Motor neuron (in vitro differentiated cells): ENCODE measurements at places on chromosomes 6 and 20. TPM values are rescaled to one million over a fixed set of nuclear protein-coding genes. Genes with fewer than 3 reads are reported as not detected.

GRCh38 chr20:37220731-37221130 lies 40.9 kb downstream of the GHRH start:
- ATAC-seq, result peak; percentile 15

- ATAC-seq, result no peak
Observed at GRCh38 chr6:84854811-84855400, 90.5 kb upstream of the TBX18 start.

DNA sequence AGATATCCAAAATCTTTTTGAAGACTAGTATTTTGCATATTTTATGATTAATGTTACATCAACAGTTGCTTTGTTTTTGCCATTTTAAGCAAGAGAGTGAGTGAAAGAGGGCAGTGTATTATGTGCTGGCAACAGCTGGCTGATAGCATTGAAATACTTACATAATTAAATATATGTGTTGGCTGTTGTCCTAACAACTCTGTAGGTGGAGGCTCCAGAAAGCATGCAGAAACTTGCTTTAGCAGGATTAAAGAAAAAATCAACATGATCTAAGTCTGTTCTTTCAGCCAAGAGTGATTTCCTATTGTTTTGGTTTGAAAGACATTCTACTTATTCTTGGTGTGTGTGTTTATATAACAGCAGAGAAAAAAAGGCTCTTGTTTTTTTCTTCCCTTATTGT lies 127.5 kb downstream of the CDKAL1 start:
- ATAC-seq, result peak; percentile 89

DNA sequence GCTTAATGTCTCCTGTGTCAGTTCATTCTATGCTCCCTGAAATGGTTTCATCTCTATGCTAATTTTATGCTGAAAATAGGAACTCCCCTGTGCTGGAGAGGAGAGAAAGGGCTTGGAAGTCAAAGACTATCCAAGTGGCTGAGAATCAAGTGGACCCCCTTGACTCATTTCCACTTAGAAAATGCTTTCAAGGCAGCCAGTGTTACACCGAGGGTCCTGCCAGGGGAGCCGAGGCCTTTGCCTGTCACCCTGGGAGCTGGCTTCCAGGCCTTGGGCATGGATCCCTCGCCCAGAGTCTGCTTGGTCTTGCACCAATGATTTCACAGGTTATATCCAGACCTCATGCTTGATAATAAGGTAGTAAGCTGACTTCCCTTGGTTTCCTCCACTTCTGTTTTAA lies 342.6 kb downstream of the NRN1 start:
- ATAC-seq, result no peak

DNA sequence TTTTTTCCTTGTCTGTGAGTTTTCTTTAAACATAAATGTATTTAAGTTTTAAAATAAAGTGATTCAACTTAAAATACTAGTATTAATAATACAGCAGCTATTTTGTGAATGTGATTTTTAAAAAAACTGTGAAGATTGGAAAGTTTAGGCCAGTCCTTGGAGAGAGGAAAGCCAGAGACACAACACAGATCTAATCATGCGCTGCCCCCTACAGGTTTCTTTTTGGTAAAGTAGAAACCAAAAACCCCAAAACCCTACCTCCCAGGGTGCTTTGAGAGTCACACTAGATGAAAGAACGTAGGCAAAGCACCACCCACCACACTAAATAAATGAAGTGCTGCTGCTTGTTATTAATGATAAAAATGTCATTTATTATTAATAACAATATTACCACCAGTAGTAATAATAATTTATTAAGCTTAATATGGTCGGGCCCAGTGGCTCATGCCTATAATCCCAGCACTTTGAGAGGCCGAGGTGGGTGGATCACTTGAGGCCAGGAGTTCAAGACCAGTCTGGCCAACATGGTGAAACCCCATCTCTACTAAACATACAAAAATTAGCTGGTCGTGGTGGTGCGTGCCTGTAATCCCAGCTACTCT lies 33.7 kb downstream of the SLC9A8 start:
- ATAC-seq, result no peak

DNA sequence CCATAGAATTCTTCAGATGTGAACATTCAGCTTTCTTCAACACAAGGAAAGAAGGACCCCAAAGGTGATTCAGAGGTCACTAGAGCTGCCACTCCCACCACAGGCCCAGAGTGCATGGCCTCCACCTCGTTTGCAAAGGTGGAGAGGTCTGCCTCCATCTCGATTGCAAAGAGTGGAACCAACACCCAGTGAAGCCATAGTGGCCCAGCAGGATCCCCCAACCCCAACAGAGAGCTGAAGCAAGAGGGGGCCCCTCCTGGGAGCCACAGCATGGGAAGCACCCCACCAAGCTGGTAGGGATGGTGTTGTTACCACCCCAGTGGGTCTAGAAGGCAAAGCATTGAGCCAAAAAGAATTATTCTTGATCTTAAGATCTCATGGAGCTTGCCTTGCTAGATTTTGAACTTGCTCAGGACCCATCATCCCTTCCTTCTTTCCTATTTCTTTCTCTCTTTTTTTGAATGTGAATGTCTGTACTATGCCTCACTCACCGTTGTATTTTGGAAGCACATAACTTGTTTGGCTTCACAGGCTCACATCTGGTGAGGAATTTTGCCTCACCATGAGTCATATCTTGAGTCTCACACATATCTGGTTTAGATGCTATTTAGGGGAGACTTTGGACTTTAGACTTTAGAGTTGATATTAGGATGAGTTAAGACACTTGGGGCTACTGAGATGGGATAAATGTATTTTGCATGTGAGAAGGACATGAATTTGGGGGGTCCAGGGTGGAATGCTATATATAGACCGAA lies 119.2 kb downstream of the ANKRD60 start:
- no peak for ATAC-seq

- no peak for ATAC-seq
Observed at GRCh38 chr20:19986419-19986818, 30.7 kb upstream of the NAA20 start.

- no peak for ATAC-seq
Observed at GRCh38 chr6:10884245-10884972, 2.4 kb upstream of the SYCP2L start.

DNA sequence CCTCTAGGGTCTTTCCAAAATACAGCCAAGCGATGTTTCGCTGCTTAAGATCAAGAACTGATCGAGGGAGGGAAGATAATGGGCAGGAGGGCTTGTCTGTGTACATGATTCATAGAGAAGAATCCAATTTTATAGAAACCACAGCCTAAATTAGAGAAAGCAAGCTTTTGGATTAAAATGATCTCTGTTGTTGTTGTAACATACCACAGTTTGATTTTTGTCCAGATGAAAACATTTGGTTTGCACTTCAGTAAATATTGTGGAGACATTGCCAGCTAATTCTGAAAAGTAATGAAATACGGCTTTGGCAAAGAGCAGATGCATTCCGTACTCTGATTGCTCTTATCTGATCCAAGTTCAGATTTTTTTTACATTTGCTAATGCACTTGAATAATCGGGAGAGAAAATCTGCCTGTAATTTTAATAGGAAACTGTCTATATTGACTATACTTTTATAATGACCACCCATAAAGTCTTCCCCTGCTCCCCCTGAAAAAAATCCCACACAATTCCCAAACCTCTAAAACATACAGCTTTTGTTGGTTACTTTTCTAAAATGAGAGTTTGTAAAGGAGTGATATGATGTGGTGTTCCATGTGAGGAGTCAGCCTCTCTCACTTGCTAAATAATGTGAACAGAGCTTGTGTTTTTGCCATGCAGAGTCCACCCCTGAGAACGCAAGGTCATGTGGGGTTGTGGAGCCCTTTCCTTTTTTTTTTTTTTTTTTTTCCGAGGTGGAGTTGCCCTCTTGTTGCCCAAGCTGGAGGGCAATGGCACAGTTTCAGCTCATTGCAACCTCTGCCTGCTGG lies 199.9 kb downstream of the DTNBP1 start:
- ATAC-seq, result no peak

DNA sequence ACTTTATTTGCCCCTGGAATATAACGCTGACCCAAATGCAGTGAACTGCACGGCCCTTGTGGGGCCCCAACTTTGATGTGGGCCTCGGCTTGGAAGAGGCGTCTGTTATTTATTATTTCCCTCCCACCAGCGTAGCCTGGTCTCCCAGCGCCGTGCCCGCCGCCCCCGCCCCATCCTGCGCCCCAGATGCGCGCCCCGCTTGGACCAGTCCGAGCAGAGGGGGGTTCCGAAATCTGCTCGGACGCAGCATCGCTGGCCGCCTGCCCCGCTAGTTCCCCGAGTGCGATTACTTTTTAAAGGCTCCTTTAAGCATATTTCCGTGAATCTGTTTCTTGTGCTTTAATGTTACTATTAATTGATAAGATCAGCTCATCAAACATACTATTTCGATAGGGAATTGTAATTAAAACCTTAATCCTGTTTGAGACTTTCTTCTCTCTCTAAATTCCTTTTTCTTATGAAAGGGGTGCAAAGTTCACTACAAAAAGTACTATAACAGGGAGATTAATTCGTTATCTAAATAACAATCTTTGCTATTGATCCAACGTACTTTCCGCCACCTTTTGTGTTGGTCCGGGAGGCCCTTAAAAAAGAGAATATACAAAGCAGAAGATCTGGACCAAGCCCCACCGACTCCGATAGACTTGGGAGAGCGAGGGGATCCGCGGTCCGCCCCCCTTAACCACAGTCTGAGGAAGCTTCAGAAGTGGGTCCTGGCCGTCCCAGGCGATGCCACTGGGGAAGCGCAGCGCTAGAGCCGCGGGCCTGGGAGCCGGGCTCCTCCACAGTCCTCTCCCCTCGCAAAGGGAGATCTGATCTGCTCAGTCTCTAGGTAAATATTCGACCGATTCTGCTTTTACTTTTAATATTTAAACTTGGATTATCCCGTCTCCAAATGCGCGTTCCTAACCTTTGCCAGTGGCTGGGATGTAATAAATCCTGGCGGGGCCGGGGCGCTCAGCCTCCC lies 10.2 kb downstream of the POU3F2 start:
- ATAC-seq, result no peak

DNA sequence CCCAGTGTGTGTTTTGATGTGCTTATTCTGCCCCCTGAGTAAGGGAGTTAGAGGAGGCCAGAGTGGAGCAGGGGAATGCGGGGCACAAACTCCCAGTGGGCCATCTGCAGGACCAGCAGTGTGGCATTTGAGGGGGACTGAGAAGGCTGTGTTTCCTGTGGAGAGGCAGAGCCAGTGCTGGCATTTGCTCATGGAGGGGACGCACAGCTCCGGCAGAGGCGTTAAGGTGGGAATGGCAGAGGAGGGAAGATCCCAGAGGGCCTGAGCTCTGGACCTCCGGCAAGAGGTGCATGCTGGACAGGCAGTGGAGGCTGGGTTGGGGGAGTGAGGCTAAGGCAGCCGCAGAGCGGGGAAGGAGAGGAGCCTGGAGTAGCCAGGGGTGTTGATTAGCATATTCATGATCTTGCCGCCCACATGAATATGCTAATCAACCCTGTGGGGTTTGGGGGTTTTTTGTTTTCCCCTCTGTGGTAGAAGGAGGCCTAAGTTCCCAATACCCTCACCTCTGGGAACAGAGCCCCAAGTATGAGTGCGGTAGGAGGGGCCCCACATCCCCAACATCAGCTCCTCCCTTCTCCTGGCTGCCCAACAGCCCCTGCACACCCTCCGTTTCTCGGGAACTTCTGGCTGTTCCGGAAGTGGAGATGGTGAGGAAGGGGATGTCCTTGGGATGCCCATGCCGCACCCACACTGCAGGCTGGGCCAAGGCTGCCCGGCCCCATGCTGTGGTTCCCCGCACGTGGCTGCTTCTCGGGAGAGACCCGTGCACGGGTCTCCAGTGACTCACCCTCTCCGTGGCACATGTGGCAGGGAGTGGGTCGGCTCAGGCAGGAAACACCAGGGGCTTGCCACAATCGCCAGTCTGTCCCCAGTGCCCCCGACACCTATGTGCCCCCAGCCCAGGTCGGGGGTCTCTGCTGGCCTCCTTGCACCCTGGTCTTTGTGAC lies 33.8 kb downstream of the DLGAP4 start:
- ATAC-seq, result peak; percentile 20

GRCh38 chr20:35954907-35955251 lies 577 bp upstream of the SCAND1 start:
- no peak for ATAC-seq

GRCh38 chr6:127933137-127933536 lies 32.3 kb upstream of the THEMIS start:
- no peak for ATAC-seq

DNA sequence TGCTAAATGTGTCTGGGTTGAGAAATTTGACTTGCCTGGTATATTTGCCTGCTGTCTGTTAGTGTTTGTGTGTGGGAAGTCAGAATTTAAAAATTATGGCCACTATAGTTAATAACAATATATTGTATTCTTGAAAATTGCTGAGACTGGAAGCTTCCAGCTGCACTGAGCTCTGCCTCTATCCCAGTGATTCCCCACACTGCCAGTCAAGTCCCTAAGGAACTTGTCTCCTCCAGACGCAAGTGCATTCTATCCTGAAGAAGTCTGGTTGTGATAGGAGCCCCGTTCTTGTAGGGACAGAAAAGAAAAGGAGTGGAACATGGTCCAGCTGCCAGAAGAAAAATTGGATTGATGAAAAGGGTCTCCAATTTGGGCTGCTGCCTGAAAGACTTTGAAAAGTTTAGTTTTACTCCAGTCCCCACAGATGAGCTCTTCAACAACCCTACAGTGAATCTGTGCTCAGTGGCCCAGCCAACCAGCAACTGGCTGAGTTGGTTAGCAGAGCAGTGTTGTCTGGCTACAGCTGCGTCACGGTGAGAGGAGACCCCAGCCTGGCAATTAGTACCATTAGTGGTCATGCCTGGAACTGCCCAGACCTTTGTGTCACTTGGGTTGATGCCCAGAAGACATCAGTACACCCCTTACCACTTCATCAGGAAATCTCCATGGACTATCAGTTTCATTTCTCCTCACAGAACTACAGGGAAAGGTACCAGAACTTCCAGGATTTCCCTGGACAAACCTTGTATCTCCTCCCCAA lies 183.1 kb upstream of the MCHR2 start:
- peak; percentile 10 for ATAC-seq

DNA sequence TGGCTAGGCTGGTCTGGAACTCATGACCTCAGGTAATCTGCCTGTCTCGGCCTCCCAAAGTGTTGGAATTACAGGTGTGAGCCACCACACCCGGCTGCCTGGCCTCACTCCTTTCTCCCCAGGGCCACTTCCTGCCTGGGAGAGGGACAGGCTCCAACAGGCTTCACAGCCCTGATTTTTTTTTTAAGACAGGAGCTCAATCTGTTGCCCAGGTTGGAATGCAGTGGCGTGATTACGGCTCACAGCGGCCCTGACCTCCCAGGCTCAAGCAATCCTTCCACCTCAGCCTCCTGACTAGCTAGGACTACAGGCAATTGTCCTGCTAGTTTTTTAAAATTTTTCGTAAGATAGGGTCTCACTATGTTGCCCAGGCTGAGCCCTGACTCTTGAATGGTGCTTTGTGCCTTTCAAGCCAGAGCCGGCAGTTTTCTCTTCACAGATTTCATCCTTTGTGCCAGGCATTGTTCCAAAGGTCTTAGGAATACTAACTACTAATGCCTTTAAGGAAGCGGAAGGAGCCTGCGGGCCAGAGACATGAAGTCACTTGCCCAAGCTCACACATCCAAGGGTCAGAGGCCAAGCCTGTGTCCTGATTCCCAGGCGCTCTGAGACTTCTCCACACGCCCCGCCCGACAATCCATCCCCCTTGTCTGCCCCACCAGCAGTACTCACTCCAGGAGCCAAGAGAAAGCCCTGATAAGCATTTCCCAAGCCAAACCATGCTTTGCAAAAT lies 19.2 kb downstream of the CAPN11 start:
- no peak for ATAC-seq

EPB41L2 gene
- 45.7 and 87.8 TPM in 2 replicates for total RNA-seq

ADGRB3 gene
- 1.6 and 6.0 TPM in 2 replicates for total RNA-seq

EPM2A gene
- total RNA-seq, result 10.2 and 15.0 TPM in 2 replicates

SLC52A3 gene
- total RNA-seq, result 0.58 and 0.85 TPM in 2 replicates

C20orf96 gene
- total RNA-seq, result 9.8 and 10.8 TPM in 2 replicates

NMBR gene
- not detected in 2 replicates for total RNA-seq

EMILIN3 gene
- 1.2 and 1.4 TPM in 2 replicates for total RNA-seq

TXNDC5 gene
- total RNA-seq, result 33.1 and 36.9 TPM in 2 replicates

MYMX gene
- not detected in 2 replicates for total RNA-seq
